ENCODE measurements at places on chromosomes 5 and 9.

DNA sequence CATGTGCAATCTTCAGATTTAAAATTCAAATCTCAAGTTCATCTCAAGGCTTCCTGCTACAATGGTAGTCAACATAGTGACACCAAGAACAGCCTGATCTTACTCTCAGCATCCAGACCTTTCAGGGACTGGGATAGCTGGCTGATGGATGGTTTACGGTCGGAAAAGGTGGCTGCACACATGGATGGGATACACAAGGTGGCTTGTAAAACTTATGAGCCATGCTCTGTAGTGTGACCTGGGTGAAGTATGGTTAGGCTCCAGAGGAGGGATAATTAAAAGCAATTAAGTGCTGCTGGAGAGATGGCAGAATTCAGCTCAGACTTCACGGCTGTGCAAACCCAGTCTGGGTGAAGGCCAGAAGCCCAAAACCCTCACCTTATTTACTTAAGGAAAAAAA is 379.5 kb downstream of the NFIB start:
- no peak for DNase-seq

- no peak for DNase-seq
Observed at GRCh38 chr5:104186100-104186499, 623.5 kb upstream of the NUDT12 start.

DNA sequence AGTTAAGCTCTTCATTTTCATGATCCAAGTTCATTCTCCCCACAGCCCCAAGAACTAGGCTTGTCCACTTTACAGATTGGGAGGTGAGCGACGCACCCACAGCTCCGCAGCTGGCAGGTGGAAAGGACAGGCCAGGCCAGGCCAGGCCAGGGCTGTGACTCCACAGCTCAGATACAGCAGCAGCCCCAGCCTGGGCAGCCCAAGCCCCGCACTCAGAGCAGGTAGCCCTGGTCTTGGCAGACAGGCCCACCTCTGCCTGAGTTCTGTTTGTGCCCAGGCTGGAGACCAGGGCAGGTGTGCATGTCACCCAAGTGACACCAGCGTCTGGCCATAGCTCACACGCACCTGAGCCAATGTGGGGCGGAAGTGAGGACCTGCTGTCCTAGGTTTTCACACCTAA is 124.7 kb downstream of the WNK2 start:
- no peak for DNase-seq

- no peak for DNase-seq
Observed at GRCh38 chr5:56668996-56669395, 146.4 kb upstream of the MAP3K1 start.

- no peak for DNase-seq
Observed at GRCh38 chr9:83322438-83322837, 215.8 kb downstream of the FRMD3 start.

GRCh38 chr5:61327760-61328753 is 4.0 kb upstream of the ZSWIM6 start:
- peak; percentile 62 for DNase-seq

DNA sequence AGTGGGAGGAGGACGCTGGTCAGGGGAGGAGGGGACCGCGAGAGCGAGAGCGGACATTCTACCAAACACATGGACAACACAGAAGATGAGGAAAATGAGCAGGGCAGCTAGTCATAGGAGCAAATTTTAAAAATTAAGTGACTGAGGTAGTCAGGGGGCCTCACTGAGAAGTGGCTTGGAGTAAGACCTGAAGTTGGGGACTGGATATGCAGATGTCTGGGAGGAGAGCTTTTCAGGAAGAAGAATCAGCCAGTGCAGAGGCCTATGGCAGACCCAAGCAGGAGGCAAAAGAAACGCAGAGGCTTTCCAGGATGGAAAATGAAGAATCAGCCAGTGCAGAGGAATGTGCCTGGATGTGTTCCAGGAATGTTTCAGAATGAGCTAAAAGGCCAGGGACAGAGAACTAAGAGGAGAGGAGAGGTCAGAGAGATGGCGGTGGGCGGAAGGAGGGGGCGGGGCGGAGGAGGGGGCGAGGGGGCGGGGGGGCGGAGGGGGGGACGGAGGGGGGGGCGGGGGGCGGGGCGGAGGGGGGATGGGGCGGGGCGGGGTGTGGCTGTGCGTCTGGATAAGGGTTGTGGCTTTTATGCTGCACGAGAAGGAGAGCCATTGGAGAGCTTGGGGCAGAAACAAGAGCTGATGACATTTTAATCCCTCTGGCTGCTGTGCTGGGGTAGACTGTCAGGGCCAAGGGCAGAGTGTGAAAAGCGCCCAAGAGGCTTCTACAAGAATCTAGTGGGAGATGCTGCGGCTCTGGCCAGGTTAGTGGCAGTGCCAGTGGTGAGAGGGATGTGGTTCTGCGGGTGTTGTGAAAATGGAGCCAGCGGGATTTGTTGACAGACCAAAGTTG is 129.6 kb downstream of the KCNIP1 start:
- peak; percentile 95 for DNase-seq
